Activated CD4-positive, alpha-beta T cell treated with anti-CD3 and anti-CD28 coated beads, Interleukin-2, amount 50 U/mL, for 48 hours (primary cell): ENCODE measurements at places on chromosomes 7 and 10.

DNA sequence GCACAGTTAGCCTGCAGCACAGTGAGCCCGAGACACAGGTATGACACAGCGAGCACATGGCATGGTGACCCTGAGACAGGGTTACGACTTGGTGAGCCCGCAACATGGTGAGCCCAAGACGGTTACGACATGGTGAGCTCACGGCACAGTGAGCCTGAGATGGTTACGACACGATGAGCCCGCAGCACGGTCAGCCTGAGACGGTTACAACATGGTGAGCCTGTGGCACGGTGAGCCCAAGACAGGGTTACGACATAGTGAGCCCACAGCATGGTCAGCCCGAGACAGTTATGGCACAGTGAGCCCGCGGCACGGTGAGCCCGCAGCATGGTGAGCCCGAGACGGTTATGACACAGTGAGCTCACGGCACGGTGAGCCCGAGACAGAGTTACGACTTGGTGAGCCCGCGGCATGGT, 156.1 kb downstream of the MAD1L1 start:
- DNase-seq: no peak

- DNase-seq: no peak
These were observed 32.4 kb upstream of the TOMM7 start for GRCh38 chr7:22855049-22855392.

DNA sequence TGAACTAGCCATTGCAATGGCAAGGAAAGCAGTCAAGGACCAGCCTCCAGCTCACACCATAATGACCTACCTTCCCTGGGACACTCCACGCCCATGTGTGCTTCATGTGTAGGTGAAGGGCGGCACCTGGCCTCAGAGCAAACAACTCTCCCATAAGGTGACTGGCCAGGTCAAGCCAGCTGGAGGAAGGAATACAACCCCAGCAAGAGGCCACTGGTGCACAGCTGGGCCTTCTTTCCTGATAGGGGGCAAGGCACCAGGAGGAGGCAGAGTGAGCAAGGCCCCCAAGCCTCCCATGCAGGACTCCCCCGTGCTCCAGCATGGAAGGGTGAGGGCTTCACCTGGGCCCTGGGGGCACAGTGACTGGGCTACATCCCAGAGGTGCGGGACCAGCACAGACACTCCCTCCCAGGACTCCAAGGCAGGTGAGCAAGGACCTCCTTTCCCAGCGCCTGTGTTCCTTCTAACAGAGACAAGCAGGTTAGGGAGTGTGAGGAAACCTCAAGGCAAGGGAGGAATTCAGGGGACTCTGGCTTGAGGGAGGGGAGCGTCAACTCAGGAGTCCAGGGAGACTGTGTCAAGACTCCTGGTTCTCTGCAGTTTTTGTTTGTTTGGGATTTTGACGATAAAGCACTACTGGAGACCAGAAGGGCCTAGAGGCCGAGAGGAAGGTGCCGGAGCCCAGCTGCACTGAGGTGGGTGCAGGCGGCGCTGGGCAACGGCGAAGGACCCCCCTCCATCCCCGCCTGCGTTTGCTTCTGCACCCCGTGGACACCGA, 1.7 kb downstream of the PTPRN2 start:
- DNase-seq: no peak

DNA sequence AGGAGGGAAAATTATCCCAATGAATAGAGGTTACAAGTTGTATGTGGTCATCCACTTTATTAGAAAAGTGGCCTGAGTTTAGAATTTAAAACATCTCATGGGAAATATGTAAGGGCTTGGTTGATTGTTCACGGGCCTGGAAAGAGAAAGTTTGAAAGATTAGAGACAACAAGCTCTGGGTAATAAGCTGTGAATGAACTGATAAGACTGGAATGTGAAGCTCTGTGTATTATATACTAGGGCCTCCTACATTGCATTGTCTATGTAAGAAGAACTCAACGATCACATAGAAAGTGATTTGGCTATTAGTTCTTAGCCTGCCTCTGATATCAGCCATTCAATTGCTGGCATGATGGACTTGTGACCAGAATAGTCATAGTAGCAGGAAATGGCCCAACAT, 199.2 kb upstream of the MAGI2 start:
- no peak for DNase-seq

- DNase-seq: peak; percentile 77
These were observed 505 bp downstream of the HNRNPA2B1 start for GRCh38 chr7:26200038-26200443.

DNA sequence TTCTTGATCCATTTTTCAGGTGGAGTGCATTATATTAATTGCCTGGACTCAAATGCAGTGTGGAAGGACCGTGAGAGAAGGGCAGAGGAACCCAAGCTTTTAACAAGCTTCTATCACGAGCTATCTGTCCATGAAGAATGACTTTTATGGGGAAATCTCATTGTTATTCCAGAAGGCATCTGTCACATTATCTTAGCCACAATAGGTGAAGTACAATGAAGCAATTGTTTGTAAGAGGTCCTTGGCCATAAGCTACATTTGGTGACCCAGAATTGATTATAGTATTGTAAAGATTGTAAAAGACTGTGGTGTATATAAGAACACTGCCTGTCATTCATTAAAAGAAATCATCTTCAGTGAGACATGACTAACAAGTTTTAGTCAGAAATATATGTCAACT, 58.6 kb upstream of the RELN start:
- no peak for DNase-seq

DNA sequence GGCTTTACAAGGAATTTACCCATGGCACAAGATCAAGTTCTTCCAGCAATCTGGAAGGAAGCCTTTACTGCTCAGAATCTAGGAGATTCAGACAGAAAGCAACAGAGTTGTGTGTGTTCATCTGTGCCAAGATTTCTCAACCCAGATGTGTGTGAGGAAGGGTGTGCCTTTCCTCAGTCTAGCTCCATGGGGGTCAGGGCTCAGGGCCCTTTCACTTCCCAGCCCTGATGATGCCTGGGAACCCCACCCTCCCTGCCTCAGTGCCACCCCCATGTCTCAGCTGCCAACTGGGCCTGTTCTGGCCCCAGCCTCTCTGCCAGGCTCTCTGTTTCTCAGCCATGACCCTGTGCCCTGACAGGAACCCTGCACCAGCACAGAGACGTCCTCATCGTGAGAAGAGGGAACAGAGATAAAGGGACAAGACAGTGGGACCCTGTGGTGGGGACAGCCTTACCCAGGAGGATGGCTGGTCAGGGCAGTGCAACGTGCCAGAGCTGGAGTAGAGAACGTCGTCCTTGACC, 102.0 kb downstream of the VIPR2 start:
- no peak for DNase-seq

DNA sequence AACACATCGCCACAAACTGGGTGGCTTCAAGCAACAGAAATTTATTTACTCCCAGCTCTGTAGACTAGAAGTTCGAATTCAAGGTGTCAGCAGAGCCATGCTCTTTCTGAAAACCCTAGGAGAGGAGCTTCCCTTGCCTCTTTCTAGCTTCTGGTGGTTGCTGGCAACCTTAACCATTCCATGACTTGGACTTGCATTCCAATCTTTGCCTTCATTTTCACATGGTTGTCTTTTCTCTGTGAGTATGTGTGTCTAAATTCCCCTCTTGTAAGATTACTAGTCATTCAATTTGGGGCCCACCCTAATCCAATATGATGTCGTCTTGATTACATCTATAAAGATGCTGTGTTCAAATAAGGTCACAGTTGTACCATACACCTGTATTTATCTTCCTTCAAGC, 65.9 kb upstream of the PRKG1 start:
- DNase-seq: no peak
